ENCODE measurements at places on chromosomes 2 and 18.

- DNase-seq: no peak
These were observed 133.4 kb upstream of the SPATS2L start for GRCh38 chr2:200172944-200173581.

DNA sequence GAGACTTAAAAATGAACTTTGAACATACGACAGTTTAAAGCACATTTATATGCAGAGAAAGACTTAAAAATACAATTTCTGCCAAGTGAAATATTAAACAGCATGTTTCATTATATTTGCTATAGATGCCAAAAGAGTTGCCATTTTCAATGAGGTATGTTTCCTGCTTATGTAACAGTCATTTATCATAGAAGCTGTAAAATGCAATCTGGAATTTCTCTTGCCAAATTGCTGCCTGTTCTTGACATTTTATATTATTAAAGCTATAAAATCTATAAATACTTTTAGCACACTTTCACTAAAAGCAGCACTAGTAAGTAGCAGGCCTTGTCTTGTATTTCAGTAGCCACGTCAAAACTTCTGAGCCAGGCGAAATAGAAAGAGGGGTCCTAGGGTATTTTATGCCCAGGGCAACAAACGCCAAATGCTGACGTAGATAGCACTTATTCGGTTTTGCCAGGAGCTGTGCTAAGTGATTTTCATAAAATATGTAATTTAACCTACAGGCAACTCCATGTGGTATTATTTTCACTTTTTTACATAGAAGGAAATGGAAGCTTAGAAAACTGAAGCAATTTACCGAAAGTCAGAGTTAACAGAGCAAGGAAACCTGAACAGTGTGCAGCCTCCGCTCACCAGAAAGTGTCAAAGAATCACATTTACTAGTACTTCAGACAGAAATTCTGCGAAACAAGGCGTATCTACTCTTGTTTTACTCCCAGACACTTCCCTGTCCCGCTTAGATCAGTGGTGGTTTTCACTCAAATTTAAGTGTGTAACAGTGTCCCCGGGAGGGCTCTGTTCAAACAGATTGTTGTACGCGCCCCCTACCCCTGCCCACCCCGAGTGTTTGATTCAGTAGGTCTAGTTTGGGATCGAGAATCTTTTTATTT lies 1.2 kb upstream of the CYP20A1 start:
- no peak for DNase-seq

GRCh38 chr2:56017784-56018183 lies 94.2 kb upstream of the EFEMP1 start:
- no peak for DNase-seq

- no peak for DNase-seq
These were observed 398.9 kb downstream of the TRIB2 start for GRCh38 chr2:13115643-13116042.

GRCh38 chr2:217086718-217087117 lies 226.9 kb upstream of the TNP1 start:
- no peak for DNase-seq

DNA sequence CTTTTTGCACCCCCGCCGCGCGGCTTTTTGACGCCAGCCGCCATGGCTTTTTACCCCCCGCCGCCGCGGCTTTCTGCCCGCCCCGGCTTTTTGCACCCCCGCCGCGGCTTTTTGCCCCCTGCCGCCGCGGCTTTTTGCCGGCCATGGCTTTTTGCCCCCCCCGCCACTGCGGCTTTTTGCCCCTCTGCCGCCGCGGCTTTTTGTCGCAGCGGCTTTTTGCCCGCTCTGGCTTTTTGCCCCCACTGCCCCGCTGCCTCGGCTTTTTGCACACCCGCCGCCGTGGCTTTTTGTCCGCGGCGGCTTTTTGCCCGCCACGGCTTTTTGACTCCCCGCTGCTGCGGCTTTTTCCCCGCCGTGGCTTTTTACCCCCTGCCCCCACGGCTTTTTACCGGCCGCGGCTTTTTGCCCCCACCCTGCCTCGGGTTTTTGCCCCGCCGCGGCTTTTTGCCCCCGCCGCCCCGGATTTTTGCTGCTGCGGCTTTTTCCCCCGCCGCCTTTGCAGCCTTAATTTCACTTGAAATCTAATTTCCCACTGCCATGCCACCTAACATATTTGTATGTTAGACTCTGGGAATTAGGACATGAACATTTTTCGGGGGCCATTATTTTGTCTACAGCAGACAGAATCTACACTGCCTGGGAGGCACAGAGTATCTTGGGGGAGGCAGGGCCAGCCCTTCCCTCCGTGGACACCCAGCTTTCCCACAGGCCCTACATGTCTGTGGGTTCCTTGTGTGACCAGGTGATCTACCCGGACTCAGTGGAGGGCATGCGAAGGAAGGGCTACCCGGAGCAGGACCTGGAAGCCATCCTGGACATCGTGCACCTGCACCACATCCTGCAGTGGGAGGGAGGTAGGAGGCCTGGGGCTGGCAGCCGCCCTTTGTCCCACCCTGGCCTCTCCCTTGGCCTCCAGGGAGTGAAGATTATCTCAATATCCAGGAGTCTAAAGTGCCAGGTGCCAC lies 3031.0 kb upstream of the TEKT4 start:
- no peak for DNase-seq

- no peak for DNase-seq
These were observed 4.4 kb upstream of the KYNU start for GRCh38 chr2:142872882-142873724.

DNA sequence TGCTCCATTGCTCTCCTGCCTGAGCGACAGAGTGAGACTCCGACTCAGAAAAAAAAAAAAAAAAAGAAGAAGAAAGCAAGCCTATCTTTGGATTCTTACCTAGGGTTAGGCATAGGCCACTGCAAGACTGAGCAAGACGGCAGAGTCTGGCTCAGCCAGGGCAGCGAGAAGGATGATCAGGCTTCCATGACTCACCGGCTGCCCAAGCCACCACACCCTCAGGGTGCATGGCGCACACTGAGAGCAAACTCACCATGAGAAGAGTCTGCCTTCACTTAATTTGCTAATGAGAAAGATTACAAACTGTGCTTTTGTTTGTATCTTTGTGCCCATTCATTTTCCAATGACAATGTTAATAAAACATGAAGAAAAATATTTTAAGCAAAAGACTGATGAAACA lies 8.2 kb downstream of the FAM110C start:
- no peak for DNase-seq

GRCh38 chr18:58578835-58579560 lies 49.9 kb downstream of the ALPK2 start:
- no peak for DNase-seq

- DNase-seq: no peak
These were observed 673 bp downstream of the CENPO start for GRCh38 chr2:24793761-24794435.

GRCh38 chr2:177758591-177759371 lies 313.8 kb downstream of the PDE11A start:
- DNase-seq: no peak

DNA sequence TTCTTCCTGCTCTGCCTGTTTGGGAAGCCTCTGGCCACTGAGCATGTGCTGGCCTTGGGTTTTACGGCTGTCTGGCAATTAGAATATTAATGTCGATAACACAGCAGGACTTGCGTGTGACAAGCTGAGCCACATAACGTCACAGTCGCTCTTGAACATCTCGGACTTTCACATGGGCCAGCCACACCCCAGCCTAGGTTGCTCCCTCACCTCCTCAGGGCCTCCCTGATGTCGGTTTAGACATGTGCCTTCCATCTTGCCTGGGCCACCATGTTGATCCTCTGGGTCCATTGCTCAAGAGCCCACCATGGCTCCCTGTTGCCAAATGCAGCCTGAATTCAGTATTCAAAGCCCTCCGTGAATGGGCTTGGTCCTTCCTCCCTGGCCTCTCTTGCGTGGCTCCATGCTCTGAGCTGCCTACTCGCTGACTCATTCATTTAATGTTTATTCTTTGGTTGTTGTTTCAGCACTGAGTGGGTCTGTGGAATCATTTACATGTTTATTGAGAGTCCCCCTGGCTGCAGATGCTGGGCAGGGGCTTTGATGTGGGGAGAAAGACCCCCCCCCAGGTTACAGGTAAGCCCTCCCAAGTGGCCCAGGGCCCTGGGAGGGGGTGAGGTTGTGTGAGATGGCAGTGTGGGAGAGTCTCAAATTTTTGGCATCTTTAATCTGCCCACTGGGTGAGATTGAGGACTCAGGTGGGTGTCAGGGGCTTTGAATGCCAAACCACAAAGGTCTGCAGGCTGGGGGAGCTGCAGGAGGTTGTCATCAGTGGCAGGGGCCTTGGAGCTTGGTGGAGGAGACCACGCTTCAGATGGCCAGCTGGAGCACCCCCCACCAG lies 62.0 kb downstream of the ODC1 start:
- no peak for DNase-seq

GRCh38 chr2:19810637-19811036 lies 91.1 kb downstream of the TTC32 start:
- no peak for DNase-seq

DNA sequence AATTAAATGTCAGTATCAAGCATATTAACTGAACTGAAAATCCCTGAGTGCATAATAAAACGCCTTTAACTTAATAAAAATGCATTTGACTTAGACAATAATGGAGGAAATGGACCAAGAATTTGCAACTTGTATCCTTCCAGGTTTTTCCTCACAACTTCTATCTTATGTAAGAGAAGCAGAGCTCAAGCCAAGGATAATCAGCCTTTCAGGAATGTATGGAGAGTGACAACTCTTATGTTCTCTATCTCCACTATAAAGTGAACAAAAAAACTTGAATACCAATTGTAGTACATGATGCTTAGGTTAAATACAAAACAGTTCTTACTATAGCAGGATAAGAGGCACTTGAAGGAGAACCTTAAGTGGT lies 64.8 kb upstream of the CYP26B1 start:
- no peak for DNase-seq

GRCh38 chr2:217064234-217065011 lies 204.6 kb upstream of the TNP1 start:
- DNase-seq: no peak
